ENCODE measurements at places on chromosomes 3 and 15.

DNA sequence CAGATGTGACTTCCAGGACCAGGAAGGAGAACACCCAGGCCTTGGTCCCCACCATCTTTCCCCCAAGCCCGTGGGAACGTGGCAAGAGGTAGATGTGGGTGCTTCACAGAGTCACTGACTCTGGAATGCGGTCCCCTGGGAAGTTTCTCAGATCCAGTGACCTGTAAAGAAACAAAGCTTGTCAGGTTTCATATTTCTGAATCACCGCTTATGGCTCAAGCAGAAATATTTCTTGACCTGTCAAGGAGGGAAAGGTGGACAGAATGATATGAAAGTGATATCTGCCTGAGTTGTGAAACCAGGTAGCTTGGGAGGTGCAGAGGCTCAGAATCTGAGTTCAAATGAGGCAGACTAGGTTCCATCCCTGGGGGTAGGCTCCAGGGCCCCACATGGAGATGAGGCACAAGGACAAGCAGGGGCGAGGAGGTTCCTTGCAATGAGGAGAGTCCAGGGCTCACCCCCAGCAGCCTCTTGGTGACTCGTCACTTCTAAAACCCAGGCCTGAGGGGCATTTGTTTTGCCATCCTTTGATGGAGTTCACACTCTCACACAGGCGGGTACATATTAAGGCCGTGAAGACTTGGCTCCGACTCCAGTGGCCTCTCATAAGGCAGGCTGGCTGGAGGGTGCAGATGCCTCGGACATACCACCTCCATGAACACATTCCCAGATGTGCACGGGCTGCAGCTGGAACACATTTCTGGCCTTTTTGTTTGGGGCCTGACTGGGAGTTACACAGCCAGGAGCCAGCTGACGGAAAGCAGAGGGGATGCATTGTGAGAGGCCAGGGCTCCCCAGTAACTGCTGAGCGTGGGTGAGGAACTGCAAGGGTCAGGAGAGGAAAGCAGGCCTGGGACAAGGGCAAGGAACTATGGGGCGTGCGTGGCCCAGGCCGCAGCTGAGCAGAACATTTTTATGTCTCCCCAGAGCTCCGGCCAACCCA is 1.3 kb downstream of the CILP start:
- no peak for DNase-seq

DNA sequence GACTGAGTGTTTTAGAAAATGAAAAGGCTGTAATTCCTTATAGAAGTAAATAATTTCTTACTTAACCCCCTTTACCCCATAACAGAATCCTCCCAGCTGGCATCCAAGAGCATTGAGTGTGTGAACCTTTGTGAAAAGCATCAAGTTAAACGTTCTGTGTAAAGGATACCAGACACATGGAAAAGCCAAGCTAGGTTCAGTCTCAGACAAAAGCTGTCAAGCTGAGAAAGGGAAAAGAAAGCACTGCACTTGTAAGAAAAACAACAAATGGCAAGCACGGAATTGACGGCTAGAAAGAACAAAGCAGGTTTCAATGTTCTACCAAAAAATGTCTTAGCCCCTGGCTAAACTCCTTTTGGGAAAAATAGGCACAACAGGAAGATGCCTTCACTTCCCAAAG is 176.5 kb downstream of the FHIT start:
- no peak for DNase-seq

- peak; percentile 98 for DNase-seq
Measured at GRCh38 chr3:42804106-42804830, at the start of gene HIGD1A. HIGD1A (minus strand) TSS chr3:42804490; CDS start chr3:42794253, 10,237 bp downstream.

- peak; percentile 77 for DNase-seq
Measured at GRCh38 chr3:159763602-159764489, 224.8 kb upstream of the IL12A start.

GRCh38 chr3:16350597-16351318 is 85.7 kb downstream of the OXNAD1 start:
- DNase-seq = no peak

GRCh38 chr3:149454746-149455145 is 19.8 kb upstream of the TM4SF4 start:
- DNase-seq = no peak

- DNase-seq = no peak
Measured at GRCh38 chr3:185796431-185797107, 28.3 kb downstream of the IGF2BP2 start.

DNA sequence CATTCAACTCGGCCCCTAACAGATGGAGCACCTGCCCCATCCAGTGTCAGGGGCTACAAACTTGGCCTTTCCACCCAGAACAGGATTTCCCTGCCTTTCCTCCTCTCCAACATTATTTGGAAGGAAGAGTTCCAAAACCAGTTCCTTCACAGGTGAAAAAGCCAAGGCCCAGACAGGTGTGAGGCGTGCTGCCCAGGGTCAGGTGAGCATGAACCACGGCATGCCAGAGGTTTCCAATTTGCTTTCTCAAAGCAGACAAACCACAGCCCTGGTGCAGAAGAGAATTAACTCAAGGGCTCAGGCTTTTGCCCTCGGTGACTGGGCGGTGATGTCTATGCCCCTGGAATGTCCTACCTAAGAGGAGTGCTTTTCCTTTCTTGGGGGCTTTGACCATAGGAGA is 43.2 kb downstream of the LDHAL6B start:
- no peak for DNase-seq

DNA sequence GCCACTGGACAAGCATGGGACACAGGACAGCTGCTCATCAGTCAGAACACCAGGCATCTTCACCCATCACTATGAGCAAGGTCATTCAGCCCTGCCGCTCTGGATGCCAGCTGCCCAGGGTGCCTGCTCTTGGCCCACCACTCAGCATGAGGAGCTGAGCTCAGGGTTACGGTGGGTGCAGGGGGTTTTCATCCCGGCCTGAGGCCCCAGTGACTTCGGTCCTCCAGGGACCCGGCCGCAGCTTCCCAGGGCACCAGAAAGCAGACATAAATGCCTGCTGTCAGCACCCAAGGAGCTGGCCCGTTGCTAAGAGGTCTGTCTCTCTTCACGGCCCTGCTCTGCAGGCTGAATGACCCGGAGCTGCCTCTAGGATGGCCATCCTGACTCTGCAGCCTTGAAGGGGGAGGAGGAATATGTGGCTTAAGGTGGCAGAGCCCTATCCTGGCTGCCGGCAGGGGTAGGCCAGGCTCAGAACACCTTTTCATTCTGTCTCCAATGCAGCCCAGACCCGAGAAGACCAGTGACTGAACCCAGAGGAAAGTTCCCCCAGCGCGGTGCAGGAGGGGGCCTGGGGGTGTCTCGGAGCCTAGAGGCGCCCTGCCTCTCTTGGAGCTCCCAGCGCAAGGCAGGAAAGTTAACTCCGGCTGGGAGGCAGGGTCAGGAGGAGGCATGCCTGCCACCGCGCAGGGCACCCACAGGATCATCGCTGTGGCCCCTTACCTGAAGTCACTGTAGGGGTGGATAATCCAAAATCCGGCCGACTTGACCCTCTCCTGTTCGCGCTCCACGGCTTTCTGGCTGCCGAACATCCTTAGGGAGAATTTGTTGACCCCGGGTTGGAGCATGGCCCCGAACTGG is 1.8 kb downstream of the HCN4 start:
- no peak for DNase-seq

DNA sequence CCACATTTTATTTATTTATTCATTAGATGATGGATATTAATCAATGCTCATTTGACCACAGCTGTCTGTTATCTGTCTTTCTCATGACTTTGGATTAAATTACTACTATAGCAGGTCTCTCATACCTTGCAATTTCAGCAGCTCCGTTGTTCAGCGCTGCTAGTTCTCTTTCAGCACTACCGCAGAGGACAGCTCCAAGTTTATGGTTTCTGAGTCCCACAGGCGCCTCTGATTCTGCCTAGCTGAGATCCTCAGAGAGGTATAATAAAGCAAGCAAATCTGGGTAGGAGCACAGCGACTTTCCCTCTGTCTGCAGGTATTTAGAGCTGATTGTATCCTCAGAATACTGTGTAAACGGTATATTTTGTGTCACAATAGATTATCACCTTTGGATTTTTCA is 204.9 kb downstream of the CNTN4 start:
- no peak for DNase-seq

DNA sequence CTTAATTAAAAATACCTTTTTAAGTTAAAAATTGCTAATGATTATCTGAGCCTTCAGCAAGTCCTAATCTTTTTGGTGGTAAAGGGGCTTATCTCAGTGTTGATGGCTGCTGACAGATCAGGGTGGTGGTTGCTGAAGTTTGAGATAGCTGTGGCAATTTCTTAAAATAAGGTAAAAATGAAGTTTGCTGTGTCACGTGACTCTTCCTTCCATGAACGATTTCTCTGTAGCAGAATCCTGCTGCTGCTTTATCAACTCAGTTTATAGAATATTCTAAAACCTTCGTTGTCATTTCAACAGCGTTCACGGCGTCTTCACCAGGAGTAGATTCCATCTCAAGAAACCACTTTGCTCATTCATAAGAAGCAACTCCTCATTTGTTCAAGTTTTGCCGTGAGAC is 110.1 kb downstream of the SUCNR1 start:
- no peak for DNase-seq

DNA sequence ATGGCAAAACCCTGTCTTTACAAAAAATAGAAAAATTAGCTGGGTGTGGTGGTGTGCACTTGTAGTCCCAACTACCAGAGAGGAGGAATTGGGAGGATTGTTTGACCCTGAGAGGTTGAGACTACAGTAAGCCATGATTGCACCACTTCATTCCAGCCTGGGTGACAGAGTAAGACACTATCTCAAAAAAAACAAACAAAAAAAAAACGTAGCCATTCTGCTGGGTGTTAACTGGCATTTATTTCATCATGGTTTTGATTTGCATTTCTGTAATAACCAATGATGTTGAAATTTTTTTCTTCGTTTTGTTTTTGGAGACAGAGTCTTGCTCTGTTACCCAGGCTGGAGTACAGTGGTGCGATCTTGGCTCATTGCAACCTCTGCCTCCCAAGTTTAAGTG is 63.3 kb downstream of the RPLP1 start:
- DNase-seq = no peak

- no peak for DNase-seq
Measured at GRCh38 chr3:124552224-124552623, 178.0 kb upstream of the UMPS start.

- no peak for DNase-seq
Measured at GRCh38 chr3:100521439-100521845, 29.0 kb downstream of the TMEM45A start.

GRCh38 chr15:33797651-33798050 is 170.6 kb upstream of the CHRM5 start:
- no peak for DNase-seq

DNA sequence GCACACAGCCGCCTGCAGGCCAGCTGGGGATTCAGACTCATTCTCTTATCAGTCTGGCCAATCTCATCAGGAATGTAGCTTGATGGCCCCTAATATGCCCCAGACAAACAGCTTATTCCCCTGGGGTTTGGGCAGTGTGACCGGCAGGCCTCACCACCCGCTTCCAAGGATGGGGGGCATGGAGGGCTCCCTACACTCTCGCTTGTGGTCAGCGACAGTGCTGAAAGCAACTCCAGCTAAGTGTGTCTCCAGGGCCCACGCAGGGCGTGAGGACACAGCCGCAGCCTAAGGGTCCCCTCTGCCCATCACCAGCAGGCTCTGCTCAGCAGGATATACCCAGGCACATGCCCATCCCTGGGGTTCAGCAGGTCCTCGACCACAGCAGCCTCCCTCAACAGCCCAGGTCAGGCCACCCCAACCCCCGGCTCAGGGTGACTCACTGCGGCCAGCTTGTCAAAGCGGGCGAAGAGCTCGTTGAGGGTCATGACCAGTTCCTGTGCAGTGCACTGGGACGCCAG is 116.7 kb downstream of the ADCY5 start:
- DNase-seq = no peak

GRCh38 chr3:133934996-133935842 is 39.5 kb upstream of the RAB6B start:
- no peak for DNase-seq

DNA sequence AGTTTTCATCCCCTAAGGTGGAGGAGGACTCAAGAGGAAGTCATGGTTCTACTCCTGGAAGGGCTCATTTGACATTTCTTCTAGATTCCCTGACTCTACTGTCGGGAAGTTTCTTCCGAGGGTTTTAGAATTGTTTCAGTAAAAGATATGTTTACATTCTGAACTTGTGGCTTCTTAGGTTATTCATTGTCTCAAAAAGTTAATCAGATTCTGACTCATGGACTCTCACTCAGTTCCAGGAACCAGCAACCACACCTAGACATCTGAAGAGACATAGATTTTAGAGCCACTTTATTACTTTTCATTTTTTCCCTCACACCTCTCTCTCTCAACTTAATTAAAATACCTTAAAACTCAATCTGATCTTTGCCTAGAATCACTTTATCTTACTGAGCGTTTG is 862.6 kb downstream of the AGBL1 start:
- DNase-seq = no peak

- no peak for DNase-seq
Measured at GRCh38 chr3:179278932-179279693, 28.2 kb upstream of the KCNMB3 start.

DNA sequence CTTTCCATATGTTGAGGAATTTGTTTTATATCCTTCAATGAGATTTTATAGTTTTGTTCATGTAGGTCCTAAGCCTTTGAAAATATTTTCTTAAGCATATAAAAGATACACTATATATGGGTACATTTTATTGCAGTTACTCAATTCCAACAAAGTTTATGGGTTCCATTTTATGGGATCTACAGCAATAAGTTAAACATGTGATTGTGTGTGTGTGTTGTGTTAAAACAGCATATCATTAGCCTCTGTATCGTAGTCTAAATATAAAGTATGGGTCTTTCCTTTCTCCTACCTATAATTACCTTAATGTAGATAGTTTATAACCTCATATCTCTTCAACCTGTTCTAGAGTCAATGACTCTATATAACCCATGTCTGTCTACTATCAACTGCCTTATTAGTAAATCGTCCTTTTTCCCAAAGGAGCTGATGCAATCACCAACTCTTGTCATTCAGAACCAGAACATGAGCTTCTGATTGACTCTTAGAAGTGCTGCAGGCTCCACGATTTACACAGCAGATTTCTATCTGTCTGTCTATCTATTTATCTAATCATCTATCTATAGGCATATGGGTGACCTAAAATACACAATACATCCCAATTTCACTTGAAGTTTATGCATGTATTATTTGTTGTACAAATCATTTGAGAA is 512.6 kb upstream of the CBLB start:
- DNase-seq = no peak

GRCh38 chr3:7285505-7285904 is 424.6 kb downstream of the GRM7 start:
- DNase-seq = no peak

DNA sequence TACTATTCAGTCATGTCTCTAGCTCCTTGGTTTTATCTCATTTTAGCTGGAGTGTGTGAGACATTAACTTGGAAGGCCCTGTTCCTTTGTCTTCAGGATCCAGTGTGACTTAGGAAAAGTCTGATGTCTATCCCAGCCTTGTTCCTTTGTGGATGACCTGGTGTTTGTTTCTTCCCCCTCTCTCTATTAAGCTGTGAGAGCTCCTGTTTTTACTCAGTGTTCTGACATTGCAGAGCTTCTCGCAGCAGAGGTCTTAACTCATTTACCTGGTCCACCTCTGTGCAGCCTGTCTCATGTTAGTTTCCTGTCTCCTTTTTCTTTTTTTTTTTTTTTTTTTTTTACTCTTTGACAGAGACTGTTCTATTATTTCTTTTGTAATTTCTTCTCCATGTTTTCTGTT is 43.1 kb downstream of the KLF13 start:
- DNase-seq = no peak

All from globus pallidus (tissue), 1 donor.